H4 (cell line): ENCODE measurements at places on chromosomes 1 and 21.

GRCh38 chr1:176857632-176858031 is 306.9 kb downstream of the ASTN1 start:
- DNase-seq = peak; percentile 37

DNA sequence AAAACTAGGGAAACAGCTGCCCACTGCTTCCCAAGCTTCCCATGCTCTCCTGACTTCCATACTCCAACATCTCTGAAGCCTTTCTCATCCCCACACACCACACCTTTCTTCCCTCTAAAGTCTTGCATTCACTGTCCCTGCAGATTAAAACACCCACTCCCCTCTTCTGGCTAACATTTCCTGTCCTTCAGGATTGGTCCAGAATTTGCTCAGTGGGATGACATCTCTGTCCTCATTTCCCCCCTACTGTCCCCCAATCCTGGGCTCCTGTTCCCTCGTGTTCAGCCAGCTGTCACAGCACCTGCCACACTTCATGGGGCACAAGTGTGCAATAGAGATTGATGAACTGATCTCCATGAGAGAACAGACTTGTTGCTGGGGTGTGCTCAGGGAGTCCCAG is 82.7 kb downstream of the KCND3 start:
- DNase-seq = no peak

DNA sequence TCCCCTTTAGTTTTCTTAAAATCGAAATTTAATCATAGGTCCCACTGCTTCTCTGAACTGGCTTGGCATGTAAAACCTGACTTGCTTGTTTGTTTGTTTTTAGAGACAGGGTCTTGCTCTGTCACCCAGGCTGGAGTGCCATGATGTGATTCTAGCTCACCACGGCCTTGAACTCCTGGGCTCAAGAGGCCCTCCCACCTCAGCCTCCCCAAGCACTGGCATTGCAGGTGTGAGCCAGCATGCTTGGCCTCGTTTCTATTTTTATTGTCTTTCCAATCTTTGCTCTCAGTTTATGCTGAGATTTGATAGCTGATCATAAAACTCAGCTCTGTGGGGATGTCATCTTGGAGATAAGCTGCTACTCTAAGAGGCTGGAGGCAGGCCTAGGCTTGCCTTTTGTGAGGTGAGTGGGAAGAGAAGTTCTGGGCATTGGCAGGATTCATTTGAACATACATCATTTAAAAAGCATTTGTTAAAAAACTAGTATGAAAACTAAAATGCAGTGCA is 51.5 kb upstream of the GCLM start:
- no peak for DNase-seq

DNA sequence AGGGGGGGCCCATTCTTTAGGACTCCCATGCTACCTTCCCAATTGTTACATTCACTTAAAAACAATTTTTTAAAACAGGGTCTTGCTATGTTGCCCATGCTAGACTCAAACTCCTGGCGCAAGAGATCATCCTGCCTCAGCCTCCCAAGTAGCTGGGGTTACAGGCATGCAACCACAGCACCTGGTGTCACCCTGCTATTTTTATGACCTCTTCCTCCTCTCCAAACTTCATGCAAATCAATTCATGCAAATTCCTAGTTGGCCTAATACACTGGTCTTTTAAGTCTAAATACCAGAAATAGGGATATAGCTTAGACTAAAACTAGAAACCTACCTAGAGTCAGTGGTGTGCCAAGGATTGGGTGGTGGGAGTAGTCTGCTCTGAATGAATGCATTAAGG is 30.1 kb downstream of the CDKN2C start:
- DNase-seq = no peak

DNA sequence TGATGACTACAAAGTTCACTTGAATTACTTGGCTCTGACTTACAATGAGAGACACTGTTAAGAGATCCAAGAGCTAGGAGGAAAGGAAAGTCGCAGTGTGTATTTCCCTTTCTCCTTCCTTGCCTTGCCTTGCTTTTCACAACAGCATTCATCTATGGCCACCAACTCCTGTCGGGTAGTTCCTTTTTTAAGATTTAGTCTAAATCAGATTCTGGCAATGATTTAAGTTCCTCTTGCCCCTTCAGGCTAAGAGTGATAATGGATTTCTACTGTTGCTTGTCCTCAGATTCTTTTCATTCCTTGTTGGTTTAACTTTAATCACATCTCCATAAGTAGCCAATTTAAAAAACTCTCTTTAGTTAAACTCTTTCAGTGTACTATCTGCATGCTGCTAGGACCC is 91.9 kb downstream of the GTF2B start:
- DNase-seq = no peak

DNA sequence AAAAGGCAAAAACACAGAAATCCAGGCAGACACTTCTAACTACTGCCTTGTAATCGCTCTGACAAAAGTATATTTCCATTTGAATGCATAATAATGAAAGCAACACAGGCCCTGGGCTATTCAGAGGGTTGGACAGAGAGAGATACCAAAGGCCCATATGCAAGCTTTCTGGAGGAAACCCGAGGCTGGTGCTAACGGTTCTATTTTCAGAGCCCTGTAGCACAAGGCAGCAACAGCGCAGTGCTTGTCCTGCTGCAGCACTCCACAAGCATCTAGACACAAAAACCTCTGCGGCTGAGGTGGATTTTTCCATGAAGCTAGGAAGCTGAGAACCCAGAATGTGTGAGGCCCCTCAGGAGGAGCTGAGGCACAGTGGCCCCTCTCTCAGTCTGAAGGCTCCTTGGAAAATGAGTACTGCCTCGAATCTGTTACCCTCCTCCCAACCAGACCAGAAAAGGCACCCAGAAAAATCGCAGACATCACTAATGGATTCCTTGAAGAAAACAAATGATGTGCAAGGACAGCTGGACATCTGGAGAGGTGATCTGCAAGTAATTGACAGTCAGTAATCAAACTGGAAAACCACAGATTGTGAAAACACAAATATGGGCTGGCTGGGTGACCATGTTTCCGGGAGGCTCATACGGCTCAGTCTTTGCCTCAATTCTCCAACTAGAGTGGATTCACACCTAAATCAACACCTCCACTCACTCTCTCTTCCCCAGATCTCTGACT is 54.0 kb downstream of the COLGALT2 start:
- DNase-seq = no peak

- DNase-seq = peak; percentile 42
Observed at GRCh38 chr1:195717651-195718050, 890.6 kb downstream of the KCNT2 start.

GRCh38 chr1:45880930-45881329 is 77.5 kb downstream of the MAST2 start:
- no peak for DNase-seq

DNA sequence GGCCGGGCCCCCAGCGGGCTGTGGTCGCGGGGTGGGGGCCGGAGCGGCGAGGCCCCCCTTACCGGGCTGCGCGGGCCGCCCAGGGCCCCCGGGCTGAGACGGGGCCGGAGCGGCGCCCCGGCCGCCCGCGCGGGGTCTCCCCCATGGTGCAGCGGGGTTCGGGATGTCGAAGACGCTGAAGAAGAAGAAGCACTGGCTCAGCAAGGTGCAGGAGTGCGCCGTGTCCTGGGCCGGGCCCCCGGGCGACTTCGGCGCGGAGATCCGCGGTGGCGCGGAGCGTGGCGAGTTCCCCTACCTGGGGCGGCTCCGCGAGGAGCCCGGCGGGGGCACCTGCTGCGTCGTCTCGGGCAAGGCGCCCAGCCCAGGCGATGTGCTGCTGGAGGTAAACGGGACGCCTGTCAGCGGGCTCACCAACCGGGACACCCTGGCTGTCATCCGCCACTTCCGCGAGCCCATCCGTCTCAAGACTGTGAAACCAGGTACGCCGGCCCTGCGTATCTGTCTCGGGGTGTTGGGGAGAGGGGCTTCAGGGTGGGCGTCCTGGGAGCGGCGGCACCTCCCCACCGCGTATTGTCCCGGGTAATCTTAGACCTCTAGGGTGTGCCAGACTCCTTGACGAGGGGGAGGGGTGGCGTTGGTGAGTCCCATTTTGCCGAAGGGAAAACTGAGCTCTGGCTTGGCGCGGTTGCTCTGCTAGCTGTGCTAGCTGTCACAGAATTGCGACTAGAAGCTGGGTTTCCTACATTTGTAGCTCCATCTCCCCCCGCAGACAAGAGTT is 745 bp downstream of the MAGI3 start:
- peak; percentile 23 for DNase-seq

- DNase-seq = no peak
Observed at GRCh38 chr1:182611787-182612186, 7.6 kb upstream of the RGS16 start.

- DNase-seq = peak; percentile 88
Observed at GRCh38 chr1:31701091-31701736, 2.6 kb downstream of the COL16A1 start.

- DNase-seq = no peak
Observed at GRCh38 chr1:248812736-248813425, 12.8 kb downstream of the SH3BP5L start.

- DNase-seq = no peak
Observed at GRCh38 chr21:42026082-42026435, 15.9 kb upstream of the ZBTB21 start.

DNA sequence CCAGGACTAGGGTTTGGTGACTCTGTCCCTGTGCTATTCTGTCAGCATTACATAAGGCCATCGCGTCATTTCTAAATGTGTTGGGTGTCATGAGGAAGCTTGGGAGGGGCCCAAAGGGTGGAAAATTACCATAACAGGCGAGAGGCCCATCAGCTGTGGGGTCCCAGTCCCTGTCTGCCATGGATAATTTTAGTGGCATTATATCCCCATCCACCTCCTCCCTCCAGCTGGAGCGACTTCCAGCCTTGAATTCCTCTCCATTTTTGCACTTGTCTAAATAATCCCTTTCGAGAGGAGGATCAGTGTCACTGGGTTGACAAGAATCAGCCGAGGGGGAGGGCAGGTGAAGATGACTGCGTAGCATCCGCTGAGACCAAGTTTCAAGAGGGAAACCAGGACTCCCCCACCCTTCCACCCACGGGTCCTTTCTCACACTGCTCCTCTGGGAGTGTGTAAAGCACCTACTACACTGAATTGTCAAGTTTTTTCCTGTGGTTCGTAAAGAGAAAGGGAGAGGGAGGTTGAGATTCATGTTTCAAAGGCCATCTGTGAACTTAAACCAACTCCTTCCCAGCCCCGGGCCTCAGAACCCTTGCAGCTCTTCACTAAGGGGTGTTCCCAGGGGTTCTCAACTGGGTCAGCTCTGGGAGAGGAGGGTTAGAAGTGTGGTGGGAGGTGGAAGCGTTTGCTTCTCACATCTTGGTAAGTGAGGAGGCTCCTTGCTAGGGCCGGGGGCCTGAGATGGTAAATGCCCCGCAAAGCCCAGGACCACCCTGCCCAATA is 29.2 kb downstream of the VASH2 start:
- no peak for DNase-seq

- DNase-seq = no peak
Observed at GRCh38 chr1:150256554-150257341, 826 bp upstream of the CA14 start.

GRCh38 chr1:111852261-111852721 is 96.6 kb downstream of the DDX20 start:
- DNase-seq = no peak

DNA sequence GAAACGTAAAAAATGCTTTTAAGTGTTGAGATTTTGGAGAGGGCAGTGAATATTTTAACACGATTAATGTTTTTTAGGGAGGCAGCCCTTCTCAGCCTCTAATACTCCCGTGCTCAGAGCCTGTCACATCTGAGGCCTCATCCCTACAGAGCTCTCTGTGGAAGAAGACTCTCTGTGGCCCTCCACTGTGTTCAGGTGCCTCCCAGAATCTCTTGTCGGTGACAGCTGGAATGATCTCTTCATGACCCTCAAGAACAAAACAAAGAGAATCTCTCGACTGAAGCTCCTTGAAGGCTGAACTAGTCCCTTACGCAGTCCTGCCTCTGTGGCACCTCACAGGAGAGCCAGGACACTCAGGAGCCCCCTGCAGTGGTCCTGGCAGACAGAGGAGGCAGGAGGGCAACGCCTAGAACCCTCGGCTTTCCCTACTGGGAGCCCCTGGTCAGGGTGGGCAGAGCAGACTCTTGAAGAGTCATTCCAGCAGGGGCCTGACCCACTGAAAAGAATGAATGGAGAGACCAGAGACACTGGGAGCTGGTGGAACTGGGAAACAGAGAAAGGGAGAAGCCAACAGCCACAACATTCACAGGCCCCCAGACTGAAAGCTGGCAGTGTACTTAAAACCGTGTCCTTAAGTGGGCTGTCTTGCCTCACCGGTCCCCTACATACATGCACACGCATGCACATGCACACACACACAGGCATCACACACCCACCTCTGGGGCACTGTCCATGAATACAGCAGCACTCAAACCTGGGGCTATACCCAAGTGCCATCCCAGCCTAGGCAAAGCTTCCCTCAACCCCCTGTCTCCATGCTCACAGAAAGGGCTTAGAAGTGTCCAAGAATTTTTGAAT is 67.5 kb upstream of the ANGPTL1 start:
- no peak for DNase-seq

DNA sequence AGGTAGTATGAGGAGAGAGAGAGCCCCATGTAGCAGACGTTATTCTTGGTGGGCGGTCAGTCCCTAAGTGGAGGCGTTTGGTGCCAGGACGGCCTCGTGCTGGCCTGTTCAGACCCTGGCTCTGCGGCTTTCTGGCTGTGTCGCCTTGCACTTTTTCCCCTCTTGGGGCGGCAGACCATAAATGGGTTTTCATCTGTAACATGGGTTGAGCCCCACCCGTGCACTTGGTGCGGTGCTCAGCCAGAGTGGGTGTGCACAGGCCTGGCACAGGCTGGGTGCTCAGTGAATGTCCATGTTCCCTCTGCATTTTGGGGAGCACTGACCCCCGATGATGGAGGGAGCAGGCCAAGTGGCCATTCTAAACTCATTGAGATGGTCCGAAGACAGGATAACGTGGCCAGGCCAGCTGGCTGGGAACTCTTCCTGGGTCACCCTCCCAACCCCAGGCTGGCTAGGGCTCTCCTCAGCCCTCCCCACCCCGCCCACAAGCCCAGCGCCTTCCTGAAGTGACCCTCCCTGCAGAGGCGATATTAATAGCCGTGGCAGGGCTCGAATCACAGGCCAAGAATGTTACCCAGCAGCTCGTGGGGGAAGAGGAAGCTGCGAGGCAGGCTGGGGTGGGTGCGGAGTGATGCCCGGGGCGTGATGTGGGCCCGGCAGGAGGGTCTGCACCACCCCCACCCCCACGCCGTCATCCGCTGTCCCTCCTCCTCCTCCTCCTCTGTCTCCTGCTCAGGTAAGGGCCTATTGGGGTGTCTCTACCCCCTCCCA is 78.5 kb downstream of the ARHGEF10L start:
- no peak for DNase-seq

GRCh38 chr1:4396551-4396950 is 257.9 kb upstream of the AJAP1 start:
- DNase-seq = no peak

- peak; percentile 84 for DNase-seq
Observed at GRCh38 chr1:192485692-192486436, 89.7 kb upstream of the RGS1 start.

GRCh38 chr1:219699870-219700269 is 87.0 kb upstream of the ZC3H11B start:
- peak; percentile 42 for DNase-seq

DNA sequence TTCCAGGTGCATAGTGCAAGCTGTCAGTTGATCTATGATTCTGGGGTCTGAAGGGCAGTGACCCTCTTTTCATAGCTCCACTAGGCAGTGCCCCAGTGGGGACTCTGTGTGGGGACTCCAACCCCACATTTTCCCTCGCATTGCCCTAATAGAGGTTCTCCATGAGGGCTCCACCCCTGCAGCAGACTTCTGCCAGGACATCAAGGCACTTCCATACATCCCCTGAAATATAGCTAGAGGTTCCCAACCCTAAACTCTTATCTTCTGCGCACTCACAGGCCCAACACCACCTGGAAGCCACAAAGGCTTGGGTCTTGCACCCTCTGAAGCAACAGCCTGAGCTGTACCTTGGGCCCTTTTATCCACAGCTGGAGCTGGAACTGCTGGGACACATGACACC is 65.7 kb upstream of the PKN2 start:
- DNase-seq = no peak

- DNase-seq = no peak
Observed at GRCh38 chr1:32870615-32871363, at the start of gene FNDC5. FNDC5 (minus strand) TSS chr1:32870912.
